ENCODE measurements at places on chromosomes 12 and 14. TPM values are rescaled to one million over a fixed set of nuclear protein-coding genes. Genes with fewer than 3 reads are reported as not detected.

Gene KCNC2
- not detected for polyA plus RNA-seq

Gene CLEC1B
- polyA plus RNA-seq: not detected

Gene PLA2G1B
- polyA plus RNA-seq: not detected

- DNase-seq: no peak
Observed at GRCh38 chr14:105152794-105153241, 15.8 kb downstream of the JAG2 start.

GRCh38 chr12:68131867-68132414 lies 27.6 kb downstream of the IFNG start:
- no peak for DNase-seq

- DNase-seq: peak; percentile 34
Observed at GRCh38 chr14:92513966-92514843, 624 bp downstream of the RIN3 start.

DNA sequence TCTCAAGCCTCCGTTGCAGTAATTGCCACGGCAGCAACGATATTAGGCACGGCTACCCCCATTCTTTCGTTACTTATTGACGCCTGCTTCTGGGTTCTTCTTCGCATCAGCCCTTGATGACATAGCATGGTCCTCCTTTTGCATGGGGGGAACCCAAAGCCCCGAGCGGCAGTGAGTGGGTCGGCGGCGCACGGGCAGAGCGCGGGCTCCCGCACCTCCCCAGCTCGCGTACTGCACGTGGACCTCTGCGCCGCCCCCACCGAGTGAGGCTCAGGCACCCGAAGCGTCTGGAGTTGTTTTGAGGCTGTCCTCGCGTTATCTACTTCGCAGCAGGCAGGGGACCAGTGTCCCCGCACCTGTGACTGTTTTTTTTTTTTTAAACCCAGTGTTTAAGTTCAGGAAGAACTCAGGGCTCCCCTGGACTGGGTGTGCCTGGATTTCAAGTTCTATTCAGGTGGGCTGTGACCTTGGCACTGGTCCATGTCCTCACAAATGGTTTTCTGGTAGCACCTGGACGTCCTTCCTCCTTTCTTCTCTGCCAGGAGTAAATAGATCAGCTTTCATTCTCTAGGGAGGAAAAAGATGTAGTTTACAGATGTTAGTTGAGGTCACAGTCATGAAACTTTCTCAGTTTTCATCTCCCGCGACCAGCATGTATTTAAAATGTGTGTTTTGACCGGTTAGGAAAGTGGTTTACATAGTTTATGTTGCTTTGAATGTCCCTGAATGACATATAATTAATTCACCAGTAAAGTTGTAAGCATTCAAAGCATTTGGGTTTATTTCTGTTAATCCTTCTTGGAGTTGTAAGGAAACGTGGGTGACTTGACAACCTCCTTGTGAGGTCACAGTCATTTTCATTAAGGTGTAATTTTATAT lies 1.4 kb upstream of the FOXN4 start:
- no peak for DNase-seq

DNA sequence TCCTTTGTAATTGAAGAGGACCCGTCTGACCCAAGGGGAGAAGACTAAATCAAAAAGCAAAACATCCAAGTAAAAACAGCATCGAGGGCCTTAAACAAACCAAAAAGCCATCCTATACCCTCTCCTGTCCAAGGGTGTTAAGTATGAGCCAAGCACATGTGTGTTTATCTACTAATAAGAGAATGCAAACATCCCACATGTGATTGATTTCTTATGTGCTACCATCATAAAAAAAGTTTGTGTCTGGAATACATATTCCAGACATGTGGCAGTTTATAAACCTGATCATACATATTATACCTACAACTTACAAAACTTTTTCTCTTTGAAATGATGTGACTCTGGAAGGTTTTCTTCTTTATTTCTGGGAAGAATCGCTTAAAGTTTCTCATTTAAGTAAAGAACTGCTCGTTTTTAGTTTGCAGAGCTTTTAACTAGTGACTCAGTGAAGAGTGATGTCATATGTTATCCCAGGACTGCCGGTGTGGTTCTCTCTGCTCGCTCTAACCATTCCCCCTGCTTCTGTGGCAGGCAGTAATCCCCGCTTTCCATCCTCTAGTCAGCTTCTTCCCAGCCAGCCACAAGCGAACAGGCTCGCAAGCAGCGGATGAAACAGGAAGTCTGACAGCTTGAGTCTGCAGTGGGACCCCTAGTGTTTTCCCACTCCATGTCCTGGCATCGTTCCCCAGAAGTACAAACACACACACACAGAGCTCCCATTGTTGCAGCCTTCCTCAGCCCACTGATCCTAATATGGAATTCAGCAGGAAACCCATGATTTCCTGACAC lies 431 bp upstream of the RHOJ start:
- DNase-seq: peak; percentile 100

DNA sequence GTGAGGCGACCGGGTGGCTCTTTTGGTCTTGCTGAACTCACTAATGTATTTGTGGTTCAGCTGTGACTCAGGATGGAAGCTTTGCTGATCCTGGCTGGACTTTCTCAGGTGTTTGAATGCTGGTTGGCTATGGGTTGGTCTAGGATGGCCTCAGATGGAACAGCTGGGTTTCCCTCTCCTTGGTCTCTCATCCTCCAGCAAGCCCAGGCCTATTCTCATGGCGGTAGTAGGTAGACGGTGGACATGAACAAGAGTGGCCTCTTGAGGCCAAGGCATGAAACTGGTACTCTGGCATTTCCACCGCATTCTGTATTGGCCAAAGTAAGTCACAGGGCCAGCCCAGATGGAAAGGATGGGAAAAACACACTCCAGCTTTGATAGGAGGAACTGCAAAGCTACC lies 11.8 kb upstream of the POLR3B start:
- peak; percentile 67 for DNase-seq

GRCh38 chr12:15194456-15195368 lies 26.5 kb downstream of the RERG start:
- DNase-seq: no peak

DNA sequence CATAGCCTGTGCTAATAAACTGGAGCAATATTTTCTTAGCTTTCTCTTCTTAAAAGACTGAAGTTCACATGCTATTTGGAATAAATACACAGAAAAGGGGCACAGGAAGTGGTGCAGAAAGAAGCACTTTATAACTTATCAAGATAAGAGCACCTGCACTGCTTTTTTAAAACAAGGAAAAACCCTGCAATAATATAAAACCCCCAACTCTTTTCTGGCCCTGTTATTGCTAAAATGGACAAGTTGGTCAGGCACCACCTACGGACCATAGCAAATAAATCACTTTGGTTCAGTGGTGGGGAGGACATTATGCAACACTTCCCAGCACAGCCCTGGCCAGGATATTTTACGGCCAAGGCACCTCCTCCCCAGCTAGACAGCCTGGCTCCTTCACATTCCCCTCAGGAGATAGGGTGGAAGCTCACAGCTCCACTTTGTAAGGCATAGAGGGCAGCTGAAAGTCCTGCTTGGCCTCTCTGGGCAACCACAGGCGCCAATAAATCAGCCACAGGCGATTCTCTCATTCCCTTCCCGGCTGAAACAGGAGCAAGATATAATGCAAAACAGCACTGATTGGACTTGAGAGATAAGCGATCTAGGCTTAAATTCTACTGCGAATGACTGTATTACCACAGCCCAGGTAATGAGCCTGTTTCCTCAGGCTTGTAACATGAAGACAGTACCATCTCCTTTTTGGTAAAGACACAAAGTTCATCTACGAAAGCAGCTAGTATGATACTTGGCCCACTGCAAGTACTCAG lies 2.0 kb downstream of the ZBTB25 start:
- peak; percentile 46 for DNase-seq

GRCh38 chr12:51926718-51927117 lies 19.4 kb downstream of the ACVRL1 start:
- DNase-seq: peak; percentile 88

DNA sequence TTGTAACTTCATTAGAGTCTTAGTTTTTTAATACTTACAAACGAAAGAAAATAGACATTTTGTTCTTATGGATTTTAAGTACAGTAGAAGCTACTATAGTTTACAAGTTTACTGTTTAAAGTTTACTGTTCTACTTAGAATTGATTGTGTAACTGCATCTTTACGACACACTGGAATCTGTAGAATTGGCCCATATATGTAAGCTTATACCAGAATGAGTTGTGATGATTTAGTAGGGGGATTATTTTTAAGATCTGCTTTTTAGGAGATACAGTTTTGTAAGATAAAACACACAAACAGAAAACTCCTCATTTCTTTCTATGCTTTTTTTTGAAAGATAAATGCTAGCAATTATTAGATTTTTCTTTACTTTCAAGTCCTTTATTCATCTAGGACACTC lies 30.2 kb upstream of the NAV3 start:
- no peak for DNase-seq
